ENCODE measurements at places on chromosomes 5 and 9.

DNA sequence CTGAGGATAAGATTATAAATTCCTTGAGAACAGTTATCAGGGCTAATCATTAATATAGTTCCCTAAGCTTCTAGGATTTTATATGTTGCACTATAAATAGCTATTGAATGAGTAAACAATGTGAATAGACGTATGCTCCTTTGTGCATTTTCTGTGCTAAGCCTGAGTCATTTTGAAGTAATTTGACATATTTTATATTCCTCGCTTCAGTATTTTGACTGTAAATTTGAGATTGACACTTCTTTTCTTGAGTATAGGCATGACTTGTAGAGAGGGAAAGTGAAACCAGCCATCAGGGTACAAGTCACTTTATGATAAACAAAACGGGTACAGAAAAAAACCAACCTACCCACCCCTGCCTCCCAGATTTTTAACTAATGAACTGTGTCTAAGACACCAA lies 367.7 kb upstream of the PRR16 start:
- peak; percentile 57 for DNase-seq

GRCh38 chr9:120377268-120378159 lies 202.5 kb downstream of the CDK5RAP2 start:
- DNase-seq = no peak

GRCh38 chr5:29054282-29054681 lies 2015.9 kb upstream of the CDH9 start:
- no peak for DNase-seq

DNA sequence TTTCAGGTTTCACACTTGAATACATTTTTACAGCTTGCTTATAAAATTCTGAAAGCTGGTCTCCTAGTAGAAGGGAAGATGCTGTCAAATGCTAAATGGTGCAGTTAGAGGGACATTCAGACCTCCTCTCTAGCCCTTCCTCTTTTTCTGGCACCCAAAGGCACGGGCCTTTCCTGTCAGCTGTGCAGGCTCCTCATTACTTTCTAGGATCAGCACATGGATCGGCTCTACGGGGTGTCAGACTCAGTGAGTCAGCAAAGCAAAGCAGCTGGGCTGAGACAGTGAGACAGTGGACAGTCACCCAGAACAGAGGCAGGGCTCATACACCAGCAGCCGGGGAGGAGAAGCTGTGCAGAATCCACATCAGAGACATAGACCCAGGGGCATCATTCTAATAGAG lies 80.0 kb upstream of the TNC start:
- DNase-seq = peak; percentile 22

- DNase-seq = no peak
These were observed 130.1 kb upstream of the LARP1 start for GRCh38 chr5:154625031-154625430.

GRCh38 chr9:68927165-68927564 lies 86.7 kb downstream of the PRKACG start:
- no peak for DNase-seq

DNA sequence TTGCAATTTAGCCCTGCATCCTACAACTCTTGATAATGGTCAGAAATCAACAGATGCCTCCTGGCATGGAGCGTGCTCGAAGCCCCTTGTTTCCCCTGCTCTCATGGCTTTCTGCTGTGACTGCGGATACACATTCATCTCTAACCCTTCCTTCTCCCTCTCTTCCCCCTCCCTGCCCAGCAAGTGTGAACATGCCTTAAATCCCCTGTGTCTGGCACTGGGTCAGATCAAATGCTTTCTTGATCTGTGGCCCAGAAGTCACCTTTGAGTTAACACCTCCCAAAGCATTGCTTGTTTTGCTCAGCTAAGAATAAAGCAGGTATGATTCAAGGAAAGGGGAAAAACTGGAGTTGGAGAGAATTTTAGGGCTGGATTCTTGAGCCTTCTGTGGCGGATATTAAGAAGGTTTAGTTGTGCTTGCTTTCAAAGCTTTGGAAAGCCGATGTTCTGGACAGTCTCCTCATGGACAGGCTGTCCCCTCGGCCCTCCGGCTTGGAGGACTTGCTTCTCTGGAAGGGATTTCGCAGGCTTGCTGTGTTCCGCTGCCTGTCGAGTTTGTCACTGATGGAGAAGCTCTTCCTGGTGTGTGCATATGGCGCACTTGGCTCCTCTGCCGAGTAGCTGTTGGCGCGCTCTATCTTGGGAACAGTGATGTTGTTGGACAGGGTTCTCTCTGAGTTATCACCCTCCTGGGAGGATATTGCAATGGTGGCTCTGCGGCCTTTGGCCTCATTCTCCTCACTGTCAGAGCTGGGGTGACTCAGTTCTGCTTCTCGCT lies 121.3 kb upstream of the KLF9 start:
- DNase-seq = no peak

DNA sequence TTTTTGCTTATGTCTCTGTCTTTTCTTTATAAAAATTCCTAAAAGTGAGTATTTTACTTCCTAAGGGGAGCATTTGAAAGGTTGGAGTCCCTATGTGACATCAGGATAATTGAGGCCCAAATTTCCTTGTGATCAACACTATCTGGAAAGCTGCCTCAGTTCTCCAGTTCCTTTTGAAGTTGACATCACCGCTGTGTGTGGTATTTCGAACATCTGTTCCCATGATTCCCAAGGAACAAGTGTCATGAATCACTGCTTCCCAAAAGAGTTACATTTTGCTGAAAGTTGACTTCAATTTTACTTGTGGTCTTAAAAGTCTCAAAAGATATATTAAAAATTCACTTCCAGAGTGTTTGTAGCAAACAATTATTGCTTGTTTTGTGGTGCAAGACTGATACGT lies 452.1 kb upstream of the RGMB start:
- no peak for DNase-seq

- DNase-seq = no peak
These were observed 298.9 kb downstream of the TMEM38B start for GRCh38 chr9:105993116-105993854.

GRCh38 chr5:135457424-135458071 lies 5.4 kb upstream of the TIFAB start:
- peak; percentile 74 for DNase-seq

GRCh38 chr9:84315278-84315877 lies 25.2 kb downstream of the SLC28A3 start:
- peak; percentile 69 for DNase-seq

DNA sequence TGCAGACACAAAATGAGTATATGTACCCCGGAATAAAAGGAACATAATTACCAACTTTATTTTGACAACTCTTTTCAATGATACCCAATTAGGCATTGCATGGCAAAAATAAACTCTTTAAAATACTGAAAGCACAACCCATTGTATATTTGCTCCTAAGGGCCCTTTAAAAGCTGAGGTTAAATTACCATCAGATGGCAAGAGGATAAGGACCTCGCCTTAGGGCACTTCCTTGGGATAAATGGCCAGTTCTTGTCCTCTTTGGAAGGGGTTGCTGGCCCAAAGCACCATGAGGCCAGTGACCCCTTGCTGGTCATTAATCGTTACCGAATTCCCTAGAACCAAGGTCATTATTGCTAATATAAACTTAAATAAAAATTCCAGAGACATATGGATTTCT lies 46.0 kb downstream of the EBF1 start:
- DNase-seq = no peak

DNA sequence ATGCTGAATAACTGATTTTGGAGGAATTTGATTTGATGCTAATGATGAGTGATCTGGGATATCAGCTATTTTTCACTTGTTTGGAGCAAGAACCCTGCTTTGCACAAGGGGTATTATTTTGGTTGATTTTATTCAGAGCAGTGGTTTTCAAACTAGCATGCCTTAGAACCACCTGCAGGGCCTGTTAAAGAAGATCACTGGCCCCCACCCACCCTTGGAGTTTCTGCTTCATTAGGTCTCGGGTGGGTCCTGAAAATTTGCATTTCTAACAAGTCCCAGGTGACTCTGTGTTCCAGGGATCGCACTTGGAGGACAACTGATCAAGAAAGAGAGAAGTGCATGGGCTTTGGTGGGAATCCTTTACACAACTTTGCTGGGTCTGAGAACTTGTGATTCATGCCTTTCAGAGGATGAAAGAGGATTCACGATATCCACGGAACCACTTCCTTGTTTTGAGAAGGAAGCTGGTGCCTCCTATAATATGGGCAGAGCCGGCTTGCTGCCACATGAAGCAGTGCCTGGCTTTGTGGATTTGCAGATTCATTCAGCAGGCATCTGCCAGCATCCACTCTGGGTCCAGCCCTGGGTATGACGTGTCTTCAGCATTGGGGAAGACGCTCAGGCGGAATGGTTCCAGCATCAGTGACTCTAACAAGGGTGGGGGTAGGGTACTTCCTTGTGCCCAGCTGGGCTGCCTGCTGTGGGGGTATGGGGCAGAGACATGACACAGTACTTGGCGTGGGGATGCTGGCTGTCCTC lies 106.6 kb upstream of the PITX1 start:
- DNase-seq = peak; percentile 92

GRCh38 chr9:133768371-133768858 lies 30.3 kb upstream of the SARDH start:
- DNase-seq = no peak

DNA sequence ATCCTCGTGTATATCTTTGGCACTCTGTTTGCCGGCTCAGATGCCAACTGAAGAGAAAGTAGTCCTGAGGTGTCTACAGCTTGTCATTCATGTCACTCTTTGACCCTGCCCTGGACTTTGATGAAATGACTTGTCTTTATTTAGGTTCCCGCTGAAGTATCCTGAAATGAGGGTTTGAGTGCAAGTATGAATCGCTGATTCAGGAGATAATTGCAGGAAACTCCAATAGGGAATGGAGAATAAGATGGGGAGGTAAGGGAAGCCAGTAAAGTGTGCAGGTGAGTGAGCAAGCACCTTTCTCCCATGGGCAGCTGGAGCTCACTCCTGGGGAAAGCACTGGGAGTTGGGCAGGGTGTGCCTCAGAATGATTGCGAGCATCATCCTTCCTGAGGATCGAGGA lies 50.3 kb upstream of the ZFR start:
- DNase-seq = no peak

DNA sequence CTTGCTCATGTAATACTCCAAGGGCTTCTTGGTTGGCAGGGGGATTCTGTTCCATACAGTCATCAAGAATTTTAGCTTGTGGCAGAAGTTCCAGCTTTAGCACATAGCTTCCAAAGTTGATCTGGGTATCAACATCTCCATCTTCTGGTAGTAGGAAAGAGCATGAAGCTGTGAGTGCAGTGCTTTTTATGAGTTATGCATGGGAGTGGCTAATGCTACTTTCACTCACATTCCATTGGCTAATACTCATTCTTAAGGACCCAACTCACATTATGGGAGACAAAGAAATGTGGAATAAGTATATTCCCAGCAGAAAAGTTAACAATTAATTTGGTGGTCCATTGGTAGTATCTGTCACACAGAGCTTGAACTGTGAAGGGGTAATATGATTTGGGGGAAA lies 194.2 kb upstream of the CHD1 start:
- DNase-seq = no peak

- peak; percentile 41 for DNase-seq
These were observed 37.5 kb upstream of the ZFYVE16 start for GRCh38 chr5:80370390-80370789.

DNA sequence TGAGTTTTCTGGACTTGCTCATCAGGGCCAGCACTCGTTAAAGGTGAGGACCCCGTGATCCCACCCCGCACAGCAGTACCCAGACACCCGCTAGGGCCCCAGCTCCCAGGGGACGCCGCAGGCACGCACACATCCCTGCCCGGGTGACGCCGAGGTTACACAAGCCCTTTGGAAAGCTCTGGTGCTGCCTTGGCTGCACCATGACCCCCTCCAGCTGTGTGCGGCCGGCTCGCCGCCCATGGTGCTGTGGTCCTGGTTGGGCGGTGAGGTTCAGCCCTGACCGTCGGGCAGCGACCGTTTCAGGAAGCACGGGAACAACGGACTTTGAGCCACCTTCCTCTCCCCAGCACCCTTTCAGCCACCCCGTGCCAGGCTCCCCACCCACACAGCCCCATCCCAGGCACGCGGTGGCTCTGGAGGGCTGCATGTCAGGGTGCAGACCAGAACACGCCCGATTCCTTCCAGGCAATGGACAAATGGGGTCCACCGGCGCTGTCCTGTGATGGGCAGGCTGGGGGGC lies 7.5 kb upstream of the SLC12A7 start:
- no peak for DNase-seq

- DNase-seq = no peak
These were observed 105.5 kb upstream of the TSLP start for GRCh38 chr5:110965773-110966581.

GRCh38 chr5:3324421-3325101 lies 271.1 kb upstream of the IRX1 start:
- no peak for DNase-seq

GRCh38 chr9:85212887-85213286 lies 528.9 kb downstream of the AGTPBP1 start:
- no peak for DNase-seq

- DNase-seq = no peak
These were observed 650 bp downstream of the DCTN4 start for GRCh38 chr5:150758203-150758530.

DNA sequence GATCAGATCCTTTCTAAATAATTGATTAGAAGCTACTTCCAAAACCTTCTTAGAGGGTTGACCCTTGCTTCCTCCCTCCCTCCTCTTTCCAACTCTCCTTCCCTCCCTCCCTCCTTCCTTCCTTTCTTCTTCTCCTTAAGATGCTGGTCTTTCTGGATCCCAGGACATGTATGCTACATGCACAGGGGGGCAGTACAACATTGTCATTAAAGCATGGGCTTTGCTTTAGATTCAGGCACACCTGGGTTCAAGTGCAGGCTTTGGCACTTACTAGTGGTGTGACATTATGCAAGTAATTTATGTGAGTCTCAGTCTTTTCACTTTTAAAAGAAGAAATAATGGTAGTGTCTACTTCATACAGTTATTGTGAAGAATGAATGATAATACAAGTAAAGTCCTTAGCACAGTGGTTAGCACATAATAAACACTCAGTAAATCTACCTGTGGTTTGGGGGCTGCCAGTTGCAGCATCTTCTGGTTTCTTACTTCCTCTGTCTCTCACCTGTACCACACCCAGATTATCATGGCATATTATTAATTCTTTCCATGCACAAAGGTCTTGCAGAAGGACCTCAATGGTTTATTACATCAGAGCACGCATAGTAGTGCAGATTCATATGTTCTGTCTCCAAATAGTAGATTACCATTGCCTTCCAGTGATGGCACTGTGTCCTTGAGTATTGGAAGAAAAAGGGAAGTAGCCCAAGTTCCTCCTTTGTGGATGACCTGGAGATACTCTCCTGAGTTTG lies 154.1 kb downstream of the ARHGAP26 start:
- peak; percentile 74 for DNase-seq

DNA sequence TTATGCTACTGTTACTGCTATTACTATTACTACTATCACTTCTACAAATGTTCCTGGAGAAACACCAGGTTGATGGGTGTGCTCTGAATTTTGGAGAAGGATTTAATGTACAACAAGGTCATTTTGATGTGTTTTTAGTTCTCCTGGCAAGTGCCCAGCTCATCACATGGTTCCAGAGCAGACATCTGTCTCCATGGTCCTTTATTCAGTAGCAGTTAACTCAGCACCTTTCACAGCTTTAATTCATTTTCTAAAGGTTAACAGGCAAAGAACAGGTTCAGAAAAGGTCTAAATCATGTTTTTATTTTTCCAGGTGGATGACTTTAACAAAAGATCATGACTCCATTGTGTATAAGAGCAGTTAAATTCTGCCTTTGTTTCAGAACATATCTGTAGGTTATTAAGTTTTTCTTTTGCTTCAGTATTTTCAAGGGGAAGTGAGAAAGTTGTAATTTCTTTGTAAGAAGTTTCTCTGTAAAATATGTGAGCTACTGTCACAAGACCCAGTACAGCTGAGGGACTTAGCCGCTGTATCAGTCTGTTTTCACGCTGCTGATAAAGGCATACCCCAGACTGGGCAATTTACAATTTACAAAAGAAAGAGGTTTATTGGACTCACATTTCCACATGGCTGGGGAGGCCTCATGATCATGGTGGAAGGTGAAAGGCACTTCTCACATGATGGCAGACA lies 41.9 kb downstream of the MTRR start:
- DNase-seq = no peak

GRCh38 chr9:89978185-89978584 lies 373.4 kb downstream of the GADD45G start:
- DNase-seq = peak; percentile 32
